ENCODE measurements at places on chromosomes 12 and 14.

GRCh38 chr12:6228535-6229223, 28.5 kb downstream of the CD9 start:
- DNase-seq, result no peak

DNA sequence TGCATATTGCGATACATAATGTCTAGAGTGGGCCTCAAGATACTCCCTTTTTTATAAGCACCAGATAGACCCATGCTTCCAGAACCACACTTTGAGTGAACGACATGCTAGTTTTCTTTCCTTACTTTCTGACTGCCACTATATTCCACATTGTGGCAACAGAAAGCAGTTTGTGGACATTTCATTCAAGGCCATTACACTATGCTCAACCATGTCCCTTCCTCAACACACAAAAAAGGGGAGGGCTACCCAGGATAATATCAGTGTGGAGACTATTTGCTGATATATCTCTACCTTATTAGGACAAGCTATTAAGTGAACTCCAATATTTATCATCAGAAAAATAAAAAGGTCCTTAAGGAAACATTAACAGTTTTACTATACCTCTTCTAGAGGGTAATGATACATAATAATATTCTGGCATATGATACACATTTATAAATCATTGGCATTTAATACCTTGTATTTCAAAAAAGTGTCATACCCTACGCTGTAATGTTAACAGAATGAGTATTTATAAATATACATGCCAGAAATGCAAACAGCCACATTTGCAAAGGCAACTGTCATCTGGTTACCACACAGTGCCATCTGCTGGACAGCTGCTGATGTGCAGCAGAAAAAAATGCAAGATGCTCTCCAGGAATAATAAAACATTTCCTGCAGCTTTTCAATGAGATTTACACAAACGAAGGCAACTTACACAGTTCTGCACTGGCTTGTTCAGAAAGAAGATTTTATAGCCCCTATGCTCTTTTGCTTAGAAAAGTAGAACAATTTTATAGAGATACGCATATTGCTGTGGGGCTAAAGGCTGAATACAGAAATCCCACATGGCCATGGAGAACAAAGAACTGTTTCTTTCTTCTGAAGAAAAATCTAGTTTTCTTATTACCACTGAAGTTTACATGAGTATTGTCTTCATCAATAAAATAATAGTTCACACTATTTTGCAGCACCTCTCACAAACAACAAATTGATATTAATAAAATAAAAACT, 182.2 kb upstream of the GRIP1 start:
- DNase-seq, result peak; percentile 46

GRCh38 chr12:164207-164606, 49.8 kb downstream of the SLC6A12 start:
- DNase-seq, result no peak

DNA sequence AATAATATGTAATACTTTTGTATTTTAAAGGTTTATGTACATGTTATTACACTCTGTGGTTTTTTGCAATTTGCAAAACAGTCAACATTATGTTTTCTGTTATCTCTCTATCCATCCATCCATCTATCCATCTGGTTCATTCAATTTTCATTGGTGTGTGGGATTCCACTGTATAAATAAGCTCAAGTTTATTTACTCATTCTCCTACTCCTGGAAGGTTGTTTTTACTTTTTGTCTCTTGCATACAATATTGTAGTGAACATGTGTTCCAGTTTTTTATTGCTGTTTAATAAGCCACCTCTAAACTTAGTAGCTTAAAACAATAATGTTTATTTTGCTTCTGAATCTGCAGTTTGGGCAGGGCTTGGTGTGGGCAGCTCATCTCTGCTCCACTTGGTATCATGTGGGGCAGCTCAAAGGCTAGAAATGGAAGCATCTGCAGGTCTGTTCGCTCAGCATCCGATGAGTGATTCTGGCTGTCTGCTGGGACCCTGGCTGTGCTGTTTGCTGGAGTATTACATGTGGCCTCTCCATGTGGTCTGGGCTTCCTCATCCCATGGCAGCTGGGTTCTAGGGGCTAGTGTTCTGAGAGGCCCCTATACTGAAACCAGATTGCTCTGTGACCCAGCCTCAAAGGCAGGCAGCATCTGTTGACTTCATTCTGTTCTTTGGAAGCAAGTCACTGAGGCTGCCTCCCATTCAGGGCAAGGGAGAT, 98.8 kb downstream of the SLC25A47 start:
- DNase-seq, result no peak

DNA sequence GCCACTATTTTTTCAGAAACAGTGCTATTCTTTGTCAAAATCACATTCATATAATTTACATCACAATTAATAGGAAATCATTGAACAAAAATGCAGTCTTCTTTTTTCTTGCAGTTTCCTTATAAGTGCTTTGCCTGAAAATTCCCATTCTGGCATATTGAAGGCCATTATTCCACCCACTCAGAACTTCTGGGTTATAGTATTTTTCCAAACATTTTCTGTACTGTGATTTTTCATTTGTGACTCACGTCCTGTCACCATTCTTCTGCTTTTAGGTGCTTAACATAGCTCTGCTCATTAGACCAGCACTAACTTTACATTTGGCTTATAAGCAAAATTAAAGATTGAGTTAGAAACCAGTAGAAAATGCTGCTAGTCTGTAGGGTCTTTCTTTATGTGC, 241.0 kb upstream of the NPAS3 start:
- DNase-seq, result no peak

GRCh38 chr12:99567072-99567471, 80.5 kb upstream of the GARIN6 start:
- no peak for DNase-seq

DNA sequence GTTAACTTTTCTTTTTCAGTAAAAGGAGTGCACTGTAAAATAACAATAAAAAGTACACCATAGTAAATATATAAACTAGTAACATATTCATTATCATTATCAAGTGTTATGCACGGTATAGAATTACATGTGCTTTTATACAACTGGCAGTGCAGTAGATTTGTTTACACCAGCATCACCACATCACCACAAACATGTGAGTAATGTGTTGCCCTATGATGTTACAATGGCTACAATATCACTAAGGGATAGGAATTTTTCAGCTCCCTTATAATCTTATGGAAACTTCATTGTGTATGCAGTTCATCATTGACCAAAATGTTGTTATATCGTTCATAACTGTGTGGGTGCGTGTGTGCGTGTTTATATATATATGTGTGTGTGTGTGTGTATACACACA, 23.5 kb upstream of the NEDD1 start:
- no peak for DNase-seq

DNA sequence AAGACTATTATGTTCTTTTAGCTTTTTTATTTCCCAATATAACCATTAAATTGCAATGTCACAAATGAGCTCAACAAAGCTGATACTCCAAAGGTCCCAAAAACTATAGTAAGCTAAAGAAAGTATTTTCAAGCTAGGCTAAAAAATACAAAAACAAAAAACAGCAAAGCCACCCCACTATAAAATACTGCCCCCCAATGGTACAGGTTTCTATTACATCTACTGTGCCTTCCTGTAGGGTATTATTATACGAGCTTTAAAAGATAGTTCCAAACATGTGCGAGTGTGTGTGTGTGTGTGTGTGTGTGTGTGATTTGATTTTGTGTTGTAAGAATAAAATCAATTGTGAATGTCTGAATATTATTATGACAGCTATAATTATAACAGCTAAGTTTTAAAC, 1.1 kb downstream of the IFNG start:
- no peak for DNase-seq

DNA sequence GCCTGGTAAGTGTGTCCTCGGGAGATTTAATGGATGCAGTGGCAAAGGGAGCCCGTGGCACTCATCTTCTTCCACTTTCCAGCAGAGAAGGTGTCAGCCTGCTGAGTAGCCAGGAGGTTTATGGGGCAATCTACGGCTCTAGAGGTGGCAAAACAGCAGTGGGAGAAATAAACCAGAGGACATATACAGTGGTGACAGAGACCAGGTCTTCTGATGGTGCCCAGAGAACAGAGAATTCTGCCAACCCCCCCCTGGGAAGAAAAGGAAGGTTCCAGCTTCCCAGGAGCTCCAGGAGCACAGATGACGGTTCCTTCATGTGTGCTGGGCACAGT, 43.0 kb downstream of the SMIM41 start:
- no peak for DNase-seq

- DNase-seq, result no peak
Measured at GRCh38 chr14:34693228-34693939, 21.0 kb downstream of the CFL2 start.

GRCh38 chr12:124490584-124491305, 76.7 kb downstream of the NCOR2 start:
- DNase-seq, result no peak
